T-cell (primary cell): ENCODE measurements at places on chromosomes 2 and 18. TPM values are rescaled to one million over a fixed set of nuclear protein-coding genes. Genes with fewer than 3 reads are reported as not detected.

Gene TEX44
- total RNA-seq: not detected

DNA sequence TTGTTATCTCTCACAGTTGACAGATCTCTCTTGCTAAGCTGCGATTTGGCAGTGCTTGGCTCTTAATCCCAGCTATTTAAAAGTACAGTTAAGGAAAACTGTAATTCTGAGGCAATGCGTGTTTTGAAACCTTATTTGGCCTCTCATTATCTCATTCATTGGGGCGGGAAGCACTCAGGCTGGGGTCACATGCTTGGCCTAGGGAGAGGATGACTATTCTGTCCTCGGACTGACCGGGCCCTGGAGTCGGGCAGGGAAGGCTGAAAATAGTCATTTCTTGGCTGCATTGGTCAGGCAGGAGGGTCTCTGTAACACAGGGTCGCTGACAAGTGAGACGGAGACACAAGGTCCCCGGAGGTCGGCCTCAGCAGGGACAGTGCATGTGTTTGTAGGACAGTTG is 20.2 kb upstream of the EMILIN2 start:
- H3K4me3 ChIP-seq: no peak overlapping the region
- H3K36me3 ChIP-seq: no peaks in the 10 kb centered on the region
- H3K4me1 ChIP-seq: no peaks in the 10 kb centered on the region
- no peaks in the 10 kb centered on the region for H3K27me3 ChIP-seq
- H3K27ac ChIP-seq: no peak overlapping the region
- no peak for DNase-seq

DNA sequence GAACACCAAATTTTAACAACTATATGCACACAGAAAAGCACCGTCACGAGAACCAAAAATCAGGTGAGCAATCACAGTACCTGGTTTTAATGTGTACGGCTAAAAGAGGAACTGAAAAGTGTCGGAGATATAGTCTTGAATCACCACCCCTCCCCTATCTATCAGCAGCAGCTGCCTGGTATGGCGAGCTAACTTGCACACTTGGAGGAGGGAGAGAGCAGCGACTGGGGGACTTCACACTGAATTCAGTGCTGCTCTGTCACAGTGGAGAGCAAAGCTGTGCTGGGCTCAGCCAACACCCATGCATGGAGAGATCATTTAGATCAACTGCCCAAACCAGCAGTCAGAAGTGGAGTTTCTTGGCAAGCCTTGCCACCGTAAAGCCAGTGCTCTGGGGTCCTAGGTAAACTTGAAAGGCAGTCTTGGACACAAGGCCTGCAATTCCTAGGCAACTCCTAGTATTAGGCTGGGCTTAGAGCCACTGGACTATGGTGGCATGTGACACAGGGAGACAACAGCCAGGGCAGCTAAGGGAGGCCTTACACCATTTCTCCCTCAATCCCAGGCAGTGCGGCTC is 89.2 kb upstream of the CD226 start:
- no peaks in the 10 kb centered on the region for H3K27me3 ChIP-seq
- H3K27ac ChIP-seq: no peak overlapping the region
- no peak overlapping the region for H3K4me3 ChIP-seq
- peaks cover 9% of the 10 kb centered on the region for H3K36me3 ChIP-seq
- DNase-seq: no peak

- H3K36me3 ChIP-seq: peaks cover 94% of the 10 kb centered on the region
- no peaks in the 10 kb centered on the region for H3K4me1 ChIP-seq
- no peak for DNase-seq
- no peak overlapping the region for H3K4me3 ChIP-seq
- H3K27ac ChIP-seq: no peak overlapping the region
Observed at GRCh38 chr2:86476092-86476491, 34.9 kb downstream of the KDM3A start.

DNA sequence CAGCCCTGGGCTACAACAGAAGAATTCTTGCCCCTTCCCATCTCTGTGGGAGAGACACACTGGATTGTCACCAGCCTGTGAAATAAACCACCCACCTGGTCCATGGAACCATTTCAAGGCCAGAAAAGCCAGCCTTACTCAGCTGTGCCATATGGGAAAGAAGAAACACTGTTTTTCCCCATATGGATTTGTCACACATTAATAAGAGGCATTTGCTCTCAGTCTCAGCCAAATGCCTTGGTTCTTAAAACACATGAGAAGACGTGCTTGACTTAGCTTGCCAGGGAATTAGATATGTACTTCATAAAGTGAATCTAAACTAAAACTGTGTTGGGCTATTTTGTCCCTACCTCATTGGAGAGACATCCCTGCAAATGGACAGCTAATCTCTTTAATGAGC is 308.6 kb upstream of the TNP1 start:
- H3K36me3 ChIP-seq: no peaks in the 10 kb centered on the region
- peaks cover 2% of the 10 kb centered on the region for H3K27me3 ChIP-seq
- H3K4me1 ChIP-seq: no peaks in the 10 kb centered on the region
- no peak overlapping the region for H3K27ac ChIP-seq
